ENCODE measurements at places on chromosomes 6 and 20. TPM values are rescaled to one million over a fixed set of nuclear protein-coding genes. Genes with fewer than 3 reads are reported as not detected.

The PLEKHG1 gene
- total RNA-seq, result 2.7 TPM

The PPP1R3G gene
- 0.96 TPM for total RNA-seq

The EMILIN3 gene
- under 0.01 TPM for total RNA-seq

The TOX2 gene
- total RNA-seq, result 50.7 TPM

The IMPG1 gene
- 0.26 TPM for total RNA-seq

The SLC13A3 gene
- 8.2 TPM for total RNA-seq

The ROS1 gene
- 1.4 TPM for total RNA-seq

The RIN2 gene
- total RNA-seq, result 25.9 TPM

The PLA2G7 gene
- total RNA-seq, result 0.13 TPM

The THBS2 gene
- 441 TPM for total RNA-seq

The TSBP1 gene
- total RNA-seq, result not detected

The PNPLA1 gene
- not detected for total RNA-seq

The ZFP57 gene
- not detected for total RNA-seq

The GSTA3 gene
- not detected for total RNA-seq

The HSPA1L gene
- total RNA-seq, result 0.78 TPM

The CHRNA4 gene
- total RNA-seq, result not detected

The PTCRA gene
- total RNA-seq, result not detected

The MUCL3 gene
- total RNA-seq, result not detected

The GABRR1 gene
- not detected for total RNA-seq

The FAM83C gene
- total RNA-seq, result not detected

The GATA5 gene
- total RNA-seq, result not detected

The ANKRD66 gene
- not detected for total RNA-seq

The SLC22A7 gene
- total RNA-seq, result not detected

The WFDC2 gene
- 0.26 TPM for total RNA-seq

The SOBP gene
- total RNA-seq, result 1.0 TPM

The RAB23 gene
- total RNA-seq, result 23.5 TPM

The SIRPD gene
- total RNA-seq, result not detected

The ZC2HC1B gene
- total RNA-seq, result not detected

The POLH gene
- 12.3 TPM for total RNA-seq

The C20orf96 gene
- total RNA-seq, result 12.9 TPM

The FOXP4 gene
- total RNA-seq, result 9.8 TPM

The KIZ gene
- 5.4 TPM for total RNA-seq

The EDN3 gene
- not detected for total RNA-seq

The EBF4 gene
- 3.7 TPM for total RNA-seq

The FILIP1 gene
- 0.26 TPM for total RNA-seq

The DNAJC5 gene
- total RNA-seq, result 40.2 TPM

Measured in epithelial cell of alveolus of lung (primary cell).